ENCODE measurements at places on chromosomes 3 and 15.
A peak's percentile ranks its signal among the peaks of the same experiment; 100 is the strongest.

GRCh38 chr3:99627062-99627826 lies 11.2 kb upstream of the COL8A1 start:
- DNase-seq: no peak

GRCh38 chr3:3101660-3102458 lies 8.3 kb downstream of the IL5RA start:
- DNase-seq: no peak

- DNase-seq: no peak
Observed at GRCh38 chr3:112002096-112002971, 3.6 kb downstream of the TAGLN3 start.

- peak; percentile 49 for DNase-seq
Observed at GRCh38 chr3:129608087-129608935, 1.8 kb upstream of the PLXND1 start.

DNA sequence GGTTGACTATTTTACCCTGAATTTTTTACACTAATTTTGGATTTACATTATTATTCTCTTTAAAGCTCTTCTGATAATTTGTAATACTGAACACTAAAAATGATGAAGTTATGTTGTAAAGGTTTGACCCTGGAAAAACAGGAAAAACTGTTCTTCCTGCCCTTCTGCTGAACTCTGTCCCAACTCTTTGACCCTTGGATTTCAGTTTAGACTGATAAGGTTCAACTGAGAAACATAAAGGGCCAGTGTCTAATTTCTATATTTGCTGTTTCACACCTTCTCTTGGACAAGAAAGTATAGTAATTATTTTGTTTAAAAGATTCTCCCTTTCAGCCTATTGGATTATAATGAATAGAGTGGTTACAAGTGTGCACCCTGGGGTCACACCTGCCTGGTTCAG lies 12.8 kb upstream of the TMOD3 start:
- no peak for DNase-seq

DNA sequence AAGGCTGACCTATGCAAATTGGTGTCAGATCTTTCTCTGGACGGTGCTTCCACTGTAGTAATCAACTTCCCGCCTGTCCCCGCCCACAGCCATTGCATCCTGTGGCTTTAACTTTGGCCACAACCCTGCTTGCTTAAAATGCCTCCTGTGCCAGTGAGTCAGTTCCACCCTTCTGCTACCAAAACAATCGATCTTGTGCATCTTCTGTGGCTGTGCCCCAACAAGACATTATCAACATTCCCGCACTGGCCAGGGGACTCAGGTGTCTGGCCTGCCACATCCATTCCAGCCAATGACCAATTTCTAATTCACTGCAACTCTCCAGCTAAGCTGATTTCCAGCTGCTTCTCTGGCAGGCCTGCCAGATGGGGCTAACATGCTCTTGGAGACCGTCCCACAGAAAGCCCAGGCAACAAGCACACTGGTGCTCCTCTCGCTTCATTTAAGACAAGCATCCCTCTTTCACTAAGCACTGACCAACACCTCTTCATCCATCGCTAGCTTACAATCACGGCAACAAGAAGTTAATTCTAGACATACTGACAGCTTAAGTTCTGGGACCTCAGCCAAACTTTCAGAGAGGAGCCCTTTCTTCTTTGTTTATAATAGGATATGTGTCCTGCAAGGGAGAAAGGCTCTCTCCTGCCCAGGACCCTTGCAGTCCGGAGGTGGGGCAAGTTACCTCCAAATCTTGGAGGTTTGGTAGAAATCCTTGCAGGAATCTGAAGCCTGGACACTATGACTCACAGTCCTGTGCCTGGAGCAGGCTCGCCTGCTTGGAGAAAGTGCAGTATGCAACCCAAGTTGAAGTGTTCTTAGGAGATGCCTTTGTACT lies 6.7 kb downstream of the CA12 start:
- DNase-seq: peak; percentile 88

GRCh38 chr3:15636028-15636709 lies 34.6 kb downstream of the BTD start:
- DNase-seq: peak; percentile 91

Measured in suppressor macrophage treated with lipopolysaccharide for 1 hour (primary cell).